ENCODE measurements at places on chromosomes 13 and 19. TPM values are rescaled to one million over a fixed set of nuclear protein-coding genes. Genes with fewer than 3 reads are reported as not detected.

Gene KLC3
- 0.88 TPM for total RNA-seq

Gene SLITRK5
- 2.6 TPM for total RNA-seq

Gene B3GNT8
- total RNA-seq: not detected

Gene SOX21
- total RNA-seq: 0.20 TPM

Gene GRIN2D
- 0.94 TPM for total RNA-seq

- no peak for DNase-seq
Observed at GRCh38 chr13:47025791-47026447, 129.1 kb upstream of the HTR2A start.

GRCh38 chr13:32210101-32210500 is 105.1 kb downstream of the ZAR1L start:
- no peak for DNase-seq

- no peak for DNase-seq
Observed at GRCh38 chr13:35252536-35253205, 223.8 kb downstream of the MAB21L1 start.

- peak; percentile 33 for DNase-seq
Observed at GRCh38 chr19:35000647-35001501, 751 bp downstream of the GRAMD1A start.

- no peak for DNase-seq
Observed at GRCh38 chr19:42273407-42274064, 4.5 kb downstream of the CIC start.

DNA sequence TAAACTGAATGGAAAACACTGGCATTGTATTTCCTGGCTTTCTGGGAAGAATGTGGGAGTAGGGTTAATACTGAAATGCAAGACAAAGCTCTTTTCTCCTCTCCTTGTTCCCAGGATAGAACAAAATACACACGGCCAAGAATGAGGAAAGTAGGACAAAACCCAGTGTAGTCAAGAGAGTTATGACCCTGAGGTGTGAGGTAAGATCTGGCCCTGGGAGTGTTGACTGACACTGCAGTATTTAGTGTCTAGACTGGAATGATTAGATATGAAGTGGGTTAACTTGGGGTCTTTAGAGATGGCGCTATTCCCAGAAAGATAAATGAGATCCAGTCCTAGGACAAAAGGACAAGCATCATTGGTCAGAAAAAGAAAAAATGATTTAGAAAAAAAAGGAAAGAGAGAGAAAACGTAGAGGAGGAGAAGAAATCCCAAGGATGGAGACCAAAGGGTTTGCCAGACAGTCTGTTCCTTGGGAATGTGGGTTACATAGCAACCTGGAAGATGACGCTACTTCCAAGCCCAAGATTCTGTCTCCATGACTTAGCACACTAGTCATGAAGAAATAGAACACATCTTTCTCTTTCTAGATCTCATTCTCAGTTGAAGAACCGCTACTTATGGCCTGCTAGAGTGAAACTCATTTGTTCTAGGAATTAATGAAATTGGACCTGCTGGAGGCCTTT is 543.6 kb upstream of the GPC6 start:
- no peak for DNase-seq

DNA sequence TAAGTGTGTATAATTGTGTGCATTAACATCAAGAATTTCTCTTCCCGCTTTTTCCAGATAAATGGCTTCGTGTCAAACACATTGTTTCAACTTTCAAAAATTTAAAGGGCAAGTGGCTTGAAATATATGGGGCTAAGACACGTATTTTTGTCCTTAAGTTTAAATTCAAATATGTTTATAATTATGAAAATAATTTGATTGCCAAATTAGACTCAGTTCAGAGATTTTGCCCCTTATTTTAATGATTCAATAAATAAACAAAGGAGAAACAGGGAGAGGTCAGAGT is 1159.2 kb upstream of the MIR17HG start:
- no peak for DNase-seq

DNA sequence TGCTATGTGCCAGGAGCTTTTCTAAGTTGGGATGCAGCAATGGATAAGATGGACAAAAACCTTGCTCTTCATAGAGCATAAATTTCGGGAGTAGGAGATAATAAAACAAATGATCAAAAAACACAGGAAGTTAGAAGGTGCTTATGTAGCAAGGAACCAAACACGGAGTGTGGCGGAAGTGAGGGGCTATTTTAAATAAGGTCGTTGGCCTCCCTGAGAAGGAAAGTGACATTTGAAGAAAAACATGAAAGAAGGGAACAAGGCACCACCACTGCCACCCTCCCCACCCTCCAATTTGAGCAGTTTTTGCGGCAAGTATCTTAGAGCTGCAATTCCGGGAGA is 3.2 kb upstream of the GSX1 start:
- DNase-seq: no peak

DNA sequence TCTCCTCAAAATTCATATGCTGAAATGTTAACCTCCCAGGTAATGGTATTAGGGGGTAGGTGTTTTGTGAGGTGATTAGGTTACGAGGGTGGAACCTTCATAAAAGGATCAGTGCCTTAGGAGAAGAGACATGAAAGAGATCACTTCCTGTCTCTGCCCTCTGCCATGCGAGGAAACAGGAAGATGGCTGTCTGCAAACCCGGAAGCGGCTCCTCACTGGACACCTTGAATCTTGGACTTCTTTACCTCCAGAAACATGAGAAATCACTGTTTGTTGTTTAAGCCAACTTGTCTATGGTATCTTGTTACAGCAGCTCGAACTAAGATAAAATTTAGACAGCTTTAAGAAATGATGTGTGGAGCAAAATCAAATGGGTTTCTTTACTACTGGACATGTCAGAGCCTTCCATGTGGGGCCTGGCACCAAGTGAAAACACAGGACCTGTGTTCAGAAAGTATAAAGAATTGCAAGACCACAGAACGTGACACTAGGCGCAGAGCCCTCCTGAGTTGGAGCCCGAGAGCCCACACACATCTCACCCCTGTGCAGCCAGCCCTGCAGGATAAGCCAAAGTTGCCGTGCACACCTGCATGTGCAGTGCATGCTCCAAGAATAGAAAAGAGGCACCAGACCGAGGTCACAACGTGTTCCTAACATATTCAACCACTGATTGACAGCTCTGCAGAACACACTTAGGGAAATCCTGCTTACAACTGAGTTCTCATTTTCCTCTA is 112.5 kb upstream of the UQCRFS1 start:
- no peak for DNase-seq
